ENCODE measurements at places on chromosomes 1 and 21.

DNA sequence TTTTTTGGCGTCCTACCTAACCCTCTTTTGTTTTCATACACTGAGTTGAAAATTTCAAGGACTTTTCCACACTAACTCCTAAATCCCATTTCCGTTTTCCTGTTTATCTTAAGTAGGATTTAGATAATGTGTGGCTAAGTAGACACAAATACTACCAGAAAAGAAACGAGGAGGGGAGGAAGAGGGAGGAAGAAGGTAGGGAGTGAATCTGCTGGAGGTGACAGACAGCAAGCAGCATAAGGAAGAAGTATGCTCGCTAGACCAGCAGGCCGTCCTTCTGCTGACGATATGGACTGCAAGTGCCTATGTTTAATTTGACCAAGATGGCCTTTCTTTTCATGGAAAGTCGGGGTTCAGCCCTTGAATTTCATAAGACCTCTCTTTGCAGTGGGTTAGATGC, 256.9 kb upstream of the RAB4A start:
- no peak for DNase-seq

DNA sequence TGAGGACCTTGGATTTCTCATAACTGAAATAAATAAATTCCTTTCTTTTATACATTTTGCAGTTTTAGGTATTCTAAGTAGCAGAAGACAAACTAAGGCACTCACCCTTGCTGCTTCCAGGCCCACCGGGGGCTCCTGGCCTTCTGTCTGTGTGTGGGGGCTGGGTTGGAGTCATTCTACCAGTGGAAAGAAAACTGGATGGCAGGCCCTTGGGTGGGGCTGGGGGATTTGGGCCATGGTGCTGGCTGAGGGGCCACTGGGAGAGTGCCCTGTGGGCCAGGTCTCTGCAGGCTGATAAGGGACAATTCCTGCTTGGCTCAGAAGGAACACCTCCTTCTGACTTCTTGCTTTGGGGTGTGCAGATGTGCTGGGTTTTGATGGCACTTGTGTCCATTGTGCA, 54.0 kb upstream of the CSF3R start:
- no peak for DNase-seq

DNA sequence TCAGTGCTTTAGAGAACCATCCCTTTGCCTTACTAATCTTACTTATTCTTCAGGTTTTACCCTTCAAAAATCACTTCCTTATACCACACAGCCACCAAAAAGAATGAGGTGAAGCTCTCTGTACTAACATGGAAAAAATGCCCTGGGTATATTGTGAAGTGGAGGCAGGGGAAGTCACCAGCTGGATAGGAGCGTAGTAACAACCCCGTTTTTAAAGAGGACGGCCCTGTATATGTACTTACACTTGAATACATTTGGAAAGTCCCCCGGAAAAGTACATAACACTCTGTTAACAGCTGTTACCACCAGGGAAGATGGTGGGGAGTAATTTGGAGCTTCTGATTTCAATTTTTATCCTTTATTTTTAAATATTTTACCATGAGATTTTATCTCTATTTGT, 28.2 kb upstream of the KHDRBS1 start:
- peak; percentile 56 for DNase-seq

DNA sequence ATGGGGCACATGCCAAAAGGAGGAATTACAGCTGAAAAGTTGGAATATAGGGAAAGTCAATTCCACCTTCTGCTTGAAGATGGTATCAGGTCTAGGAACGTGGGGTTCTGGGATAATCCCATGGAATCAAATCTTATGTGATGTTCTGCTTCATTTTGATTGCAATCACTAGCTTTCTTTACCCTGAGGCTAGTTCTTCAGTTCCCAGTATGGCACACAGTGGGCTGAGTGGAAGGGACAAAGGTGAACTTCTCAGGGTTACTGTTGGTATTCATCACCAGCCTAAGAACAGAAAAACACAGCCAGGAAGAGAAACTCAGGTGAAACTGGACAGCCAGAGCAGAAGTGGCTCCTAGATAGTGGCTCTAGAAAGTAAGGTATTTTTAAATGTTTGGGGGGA, 117.8 kb downstream of the TNFSF18 start:
- DNase-seq, result no peak

DNA sequence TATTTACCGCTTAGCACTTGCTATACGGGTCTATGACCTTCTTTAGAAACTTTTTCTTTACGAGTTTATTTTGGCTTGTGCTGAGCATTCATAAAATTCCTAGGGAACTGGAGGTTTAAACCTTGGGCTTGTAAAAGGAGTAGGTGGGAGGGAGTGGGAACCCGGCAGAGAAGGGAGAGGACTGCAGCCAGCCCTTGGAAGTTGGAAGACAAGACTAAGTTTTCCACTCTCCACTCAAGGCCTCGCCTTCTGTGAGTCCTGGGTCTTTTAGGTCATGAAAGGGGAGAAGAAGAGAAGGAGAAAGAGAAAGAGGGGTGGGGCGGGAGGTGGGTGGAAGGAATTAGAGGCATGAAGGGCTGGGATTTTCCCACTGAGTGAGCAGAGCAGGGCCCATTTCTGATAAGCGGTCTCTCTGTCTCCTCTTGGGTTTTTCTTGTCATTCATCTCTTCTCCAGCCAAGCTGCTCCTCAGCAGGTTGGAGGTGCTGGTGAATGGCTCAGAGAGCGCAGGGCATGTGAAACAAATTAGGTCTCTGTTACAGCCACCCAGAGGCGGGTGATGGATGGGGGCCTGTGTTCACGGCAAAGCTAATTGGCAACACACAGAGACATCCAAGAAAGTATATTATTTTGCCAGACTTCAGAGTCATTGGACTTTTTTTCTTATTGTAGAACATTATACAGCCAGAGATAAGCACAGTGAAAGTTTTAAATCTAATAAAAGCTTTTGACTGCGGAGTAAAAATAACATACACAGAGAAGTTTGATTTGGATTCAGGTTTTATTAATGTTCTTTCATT, 247.3 kb downstream of the FOXD2 start:
- no peak for DNase-seq

GRCh38 chr1:30342535-30343141, 380.7 kb downstream of the MATN1 start:
- DNase-seq, result no peak

DNA sequence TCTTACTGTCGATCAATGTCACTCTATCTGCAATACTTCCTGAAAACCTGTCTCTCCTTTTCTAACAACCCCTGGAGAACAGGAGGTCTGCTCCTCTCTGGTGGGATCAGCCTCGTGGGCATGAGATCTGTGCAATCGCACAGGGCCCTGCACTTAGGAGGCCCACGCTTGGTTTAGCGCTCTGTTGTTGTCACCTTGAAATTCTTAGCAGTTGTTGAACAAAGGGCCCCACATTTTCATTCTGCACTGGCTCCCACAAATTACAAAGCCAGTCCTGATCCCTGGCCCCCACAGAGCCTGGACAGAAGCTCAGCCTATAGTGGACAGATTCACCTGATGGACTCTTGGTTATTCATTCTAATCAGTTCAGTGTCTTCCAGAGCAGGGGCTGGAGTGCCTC, 18.6 kb downstream of the SPOCD1 start:
- no peak for DNase-seq

- no peak for DNase-seq
Observed at GRCh38 chr1:66626261-66626660, 92.3 kb downstream of the SGIP1 start.

DNA sequence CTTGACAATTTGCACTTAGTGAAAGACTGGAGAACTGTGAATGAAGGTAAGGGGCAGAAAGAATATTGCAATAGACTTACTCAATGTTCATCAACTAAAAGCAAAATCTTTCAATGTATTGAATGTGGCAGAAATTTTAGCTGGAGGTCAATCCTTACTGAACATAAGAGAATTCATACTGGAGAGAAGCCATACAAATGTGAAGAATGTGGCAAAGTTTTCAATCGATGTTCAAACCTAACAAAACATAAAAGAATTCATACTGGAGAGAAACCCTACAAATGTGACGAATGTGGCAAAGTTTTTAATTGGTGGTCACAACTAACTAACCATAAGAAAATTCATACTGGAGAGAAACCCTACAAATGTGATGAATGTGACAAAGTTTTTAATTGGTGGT, 80.7 kb downstream of the JMJD4 start:
- no peak for DNase-seq

GRCh38 chr1:58596631-58597052, 19.6 kb upstream of the TACSTD2 start:
- no peak for DNase-seq

DNA sequence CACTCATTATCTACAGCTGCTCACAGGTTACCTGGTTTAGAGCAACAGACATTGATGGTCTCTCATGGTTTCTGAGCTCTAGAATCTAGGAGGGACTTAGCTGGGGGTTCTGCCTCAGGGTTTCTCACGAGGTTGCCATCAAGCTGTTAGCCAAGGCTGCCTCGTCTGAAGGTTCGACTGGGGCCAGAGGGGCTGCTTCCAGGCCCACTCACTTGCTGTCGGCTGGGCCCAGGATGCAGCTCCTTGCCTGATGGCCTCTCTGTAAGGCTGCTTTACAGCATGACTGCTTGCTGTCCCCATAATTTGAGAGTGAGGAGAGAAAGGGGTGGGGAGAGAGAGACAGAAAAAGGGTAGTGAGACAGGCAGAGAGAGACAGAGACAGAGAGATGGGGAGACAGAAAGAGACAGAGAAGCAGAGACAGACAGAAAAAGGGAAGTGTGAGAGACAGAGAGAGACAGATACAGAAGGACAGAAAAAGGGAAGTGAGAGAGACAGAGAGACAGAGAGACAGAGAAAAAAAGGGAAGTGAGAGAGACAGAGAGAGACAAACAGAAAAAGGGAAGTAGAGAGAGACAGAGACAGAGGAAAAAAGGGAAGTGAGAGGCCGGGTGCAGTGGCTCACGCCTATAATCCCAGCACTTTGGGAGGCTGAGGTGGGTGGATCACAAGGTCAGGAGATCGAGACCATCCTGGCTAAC, 106.8 kb upstream of the C1orf174 start:
- no peak for DNase-seq

GRCh38 chr1:103416681-103417286, 108.7 kb upstream of the RNPC3 start:
- DNase-seq, result no peak

DNA sequence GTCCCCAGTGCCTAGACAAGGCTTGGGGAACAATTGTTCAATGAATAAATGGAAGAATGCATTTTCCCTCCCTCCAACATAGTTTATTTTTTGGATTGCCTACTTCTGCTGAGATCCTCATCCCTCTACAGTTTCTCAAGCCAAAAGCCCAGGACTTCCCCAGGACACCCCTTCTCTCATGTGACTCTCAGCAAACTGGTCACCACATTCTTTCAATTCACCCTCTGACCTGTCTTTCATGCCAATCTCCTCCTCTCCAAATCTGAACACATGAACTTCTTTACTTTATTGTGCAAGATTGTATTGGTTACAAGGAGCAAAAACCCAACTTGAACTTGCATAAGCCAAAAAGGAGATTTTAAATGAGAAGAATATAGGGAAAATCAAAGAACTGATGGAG, 103.2 kb upstream of the JUN start:
- DNase-seq, result no peak

- no peak for DNase-seq
Observed at GRCh38 chr1:213179784-213180183, 128.7 kb downstream of the RPS6KC1 start.

GRCh38 chr1:54273795-54274163, 73.8 kb downstream of the MRPL37 start:
- DNase-seq, result no peak

- DNase-seq, result no peak
Observed at GRCh38 chr1:52264530-52265115, 101.4 kb downstream of the CC2D1B start.

GRCh38 chr1:35192056-35192852, 691 bp downstream of the SFPQ start:
- DNase-seq, result peak; percentile 91

- DNase-seq, result peak; percentile 90
Observed at GRCh38 chr1:151024540-151025146, 11.7 kb upstream of the BNIPL start.

DNA sequence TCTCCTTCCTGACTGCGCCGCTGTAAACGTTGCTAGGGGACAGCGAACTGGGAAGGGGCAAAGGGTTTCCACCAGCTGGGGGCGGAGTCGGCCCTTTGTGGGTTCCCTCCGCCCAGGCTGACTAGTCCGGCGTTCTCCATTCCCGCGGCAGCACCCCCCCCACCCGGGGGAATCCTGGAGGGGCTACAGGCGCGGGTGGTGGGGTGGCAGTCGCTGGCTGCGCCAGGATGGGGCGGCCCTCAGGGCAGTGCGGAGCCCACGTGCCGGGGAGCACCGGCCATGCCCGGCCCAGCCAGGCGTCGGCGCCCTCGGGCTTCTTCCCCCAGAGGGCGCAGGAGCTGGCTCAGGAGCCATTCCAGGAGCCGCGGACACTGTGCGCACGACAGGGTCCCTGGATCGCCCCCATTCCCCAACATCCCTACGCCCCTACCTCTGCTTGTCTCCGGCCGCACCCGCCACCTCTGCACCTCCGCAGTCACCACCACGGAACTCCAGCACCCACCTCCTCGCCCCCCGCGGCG, 476 bp downstream of the BATF3 start:
- DNase-seq, result peak; percentile 52

GRCh38 chr1:23984417-23985186, 4.5 kb upstream of the SRSF10 start:
- DNase-seq, result no peak

GRCh38 chr1:20194757-20195461, 8.6 kb upstream of the PLA2G2C start:
- DNase-seq, result peak; percentile 70

DNA sequence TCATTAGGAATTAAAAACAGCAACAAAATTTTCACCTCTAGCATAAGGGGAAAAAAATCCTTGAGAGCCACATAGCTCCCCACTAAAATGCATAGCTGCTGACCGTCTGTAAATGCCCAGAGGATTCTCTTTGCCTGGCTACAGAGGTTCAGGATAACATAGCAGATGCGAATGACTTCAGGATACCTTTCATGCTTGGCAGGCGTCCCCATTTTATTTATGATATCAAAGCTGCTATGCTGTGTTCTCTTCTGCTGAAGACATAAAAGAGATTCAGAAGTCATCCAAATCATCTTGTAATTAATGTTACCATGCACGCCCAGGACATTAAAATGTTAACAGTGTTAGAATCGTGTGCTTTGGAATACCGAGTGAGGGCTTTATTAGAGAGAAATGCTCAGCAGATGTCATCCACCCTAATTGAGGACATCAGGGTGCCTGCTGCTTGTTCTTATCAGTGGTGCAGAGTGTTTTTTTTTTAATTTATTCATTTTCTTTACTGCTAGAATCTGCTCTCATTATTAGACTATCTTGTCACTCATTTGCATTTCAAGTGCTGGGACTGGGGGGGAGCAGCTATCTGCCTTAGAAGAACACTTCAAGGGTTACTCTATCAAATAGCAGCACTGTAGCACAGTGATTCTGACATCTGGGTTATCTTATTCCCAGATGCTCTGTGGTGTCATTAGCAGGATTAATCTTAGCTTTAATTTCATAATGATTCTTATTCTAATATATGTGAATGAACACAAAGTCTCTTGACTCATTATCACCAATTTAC, 139.5 kb downstream of the ZNF326 start:
- no peak for DNase-seq

- no peak for DNase-seq
Observed at GRCh38 chr1:32276032-32276782, 15.7 kb upstream of the HDAC1 start.

DNA sequence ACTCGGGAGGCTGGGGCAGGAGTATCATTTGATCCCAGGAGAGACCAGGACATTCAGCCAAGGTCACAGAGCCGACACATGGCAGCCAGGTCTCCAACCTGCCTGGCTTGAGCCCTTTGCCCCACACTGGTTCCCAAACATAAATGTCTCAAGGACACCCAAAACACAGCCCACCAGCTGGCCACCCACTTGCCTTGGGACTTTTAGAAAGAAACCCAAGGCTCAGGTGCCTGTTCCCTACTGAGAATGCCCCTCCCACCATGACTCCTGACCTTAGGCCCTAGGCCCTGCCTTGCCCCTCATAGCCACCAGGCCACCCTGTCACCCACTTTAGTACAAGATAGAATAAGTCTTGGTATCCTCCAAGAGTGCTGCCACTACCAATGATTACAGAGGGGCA, 41.9 kb upstream of the LRP8 start:
- no peak for DNase-seq
